Activated CD4-positive, alpha-beta memory T cell treated with anti-CD3 and anti-CD28 coated beads for 36 hours (primary cell): ENCODE measurements at places on chromosomes 4 and X.

DNA sequence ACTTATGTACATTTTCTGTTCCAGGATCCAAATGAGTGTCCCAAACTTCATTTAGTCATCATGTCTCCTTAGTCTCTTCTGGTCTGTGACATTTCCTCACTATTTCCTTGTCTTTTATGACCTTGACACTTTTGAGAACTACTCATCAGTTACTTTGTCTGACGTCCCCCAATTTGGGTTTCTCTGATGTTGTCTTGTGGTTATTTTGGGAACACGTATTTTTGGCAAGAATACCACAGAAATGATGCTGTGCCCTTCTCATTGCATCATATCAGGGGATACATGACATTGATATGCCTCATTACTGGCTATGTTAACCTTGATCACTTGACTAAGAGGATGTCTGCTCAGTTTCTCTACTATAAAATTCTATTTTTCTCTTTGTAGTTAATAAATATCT lies 308.8 kb downstream of the ZNF674 start:
- H3K27ac ChIP-seq, result no peak overlapping the region
- no peaks in the 10 kb centered on the region for H3K36me3 ChIP-seq
- H3K27me3 ChIP-seq, result no peaks in the 10 kb centered on the region
- no peak overlapping the region for H3K4me3 ChIP-seq
- DNase-seq, result no peak

DNA sequence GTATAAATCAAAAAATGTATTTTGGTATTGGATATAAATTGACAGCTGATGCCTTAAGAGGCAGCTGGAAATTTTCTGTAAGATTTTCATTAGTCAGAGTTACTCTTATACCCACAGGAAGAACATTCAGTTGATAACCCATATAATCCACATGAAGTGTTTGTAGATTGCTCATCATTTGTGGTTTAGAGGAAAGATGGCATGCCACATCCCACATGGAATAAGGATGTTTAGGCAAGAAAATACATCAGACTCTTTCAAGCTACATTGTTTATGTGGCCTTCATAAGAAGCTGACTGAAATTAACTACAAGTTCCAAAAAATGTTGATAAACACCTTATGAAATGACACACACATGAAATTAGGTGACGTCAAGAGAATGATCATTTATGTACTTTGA lies 56.6 kb downstream of the AREG start:
- no peaks in the 10 kb centered on the region for H3K4me1 ChIP-seq
- DNase-seq, result no peak
- no peaks in the 10 kb centered on the region for H3K36me3 ChIP-seq
- H3K4me3 ChIP-seq, result no peak overlapping the region

DNA sequence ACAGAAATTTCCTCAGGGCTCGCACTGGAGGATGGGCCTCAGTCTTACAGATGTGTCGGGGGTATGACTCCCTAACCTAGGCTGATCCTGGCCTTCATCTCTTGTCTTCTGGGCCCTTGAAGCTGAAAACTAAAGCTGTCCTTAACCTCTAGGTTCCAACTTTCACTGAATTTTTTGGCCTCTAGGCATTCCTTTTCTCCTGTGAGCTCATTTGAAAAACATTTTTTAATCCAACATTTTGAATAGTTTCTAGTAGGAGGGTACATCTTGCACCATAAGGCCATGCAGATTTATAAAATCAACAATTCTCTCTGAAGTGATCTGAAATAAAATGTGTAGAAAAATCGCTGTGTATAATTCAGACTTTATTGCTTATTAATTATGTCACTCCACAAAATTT lies 19.7 kb downstream of the RWDD4 start:
- H3K36me3 ChIP-seq, result peaks cover 12% of the 10 kb centered on the region
- no peak overlapping the region for H3K27ac ChIP-seq
- peaks cover 4% of the 10 kb centered on the region for H3K27me3 ChIP-seq
- peaks cover 13% of the 10 kb centered on the region for H3K4me1 ChIP-seq
- DNase-seq, result no peak

DNA sequence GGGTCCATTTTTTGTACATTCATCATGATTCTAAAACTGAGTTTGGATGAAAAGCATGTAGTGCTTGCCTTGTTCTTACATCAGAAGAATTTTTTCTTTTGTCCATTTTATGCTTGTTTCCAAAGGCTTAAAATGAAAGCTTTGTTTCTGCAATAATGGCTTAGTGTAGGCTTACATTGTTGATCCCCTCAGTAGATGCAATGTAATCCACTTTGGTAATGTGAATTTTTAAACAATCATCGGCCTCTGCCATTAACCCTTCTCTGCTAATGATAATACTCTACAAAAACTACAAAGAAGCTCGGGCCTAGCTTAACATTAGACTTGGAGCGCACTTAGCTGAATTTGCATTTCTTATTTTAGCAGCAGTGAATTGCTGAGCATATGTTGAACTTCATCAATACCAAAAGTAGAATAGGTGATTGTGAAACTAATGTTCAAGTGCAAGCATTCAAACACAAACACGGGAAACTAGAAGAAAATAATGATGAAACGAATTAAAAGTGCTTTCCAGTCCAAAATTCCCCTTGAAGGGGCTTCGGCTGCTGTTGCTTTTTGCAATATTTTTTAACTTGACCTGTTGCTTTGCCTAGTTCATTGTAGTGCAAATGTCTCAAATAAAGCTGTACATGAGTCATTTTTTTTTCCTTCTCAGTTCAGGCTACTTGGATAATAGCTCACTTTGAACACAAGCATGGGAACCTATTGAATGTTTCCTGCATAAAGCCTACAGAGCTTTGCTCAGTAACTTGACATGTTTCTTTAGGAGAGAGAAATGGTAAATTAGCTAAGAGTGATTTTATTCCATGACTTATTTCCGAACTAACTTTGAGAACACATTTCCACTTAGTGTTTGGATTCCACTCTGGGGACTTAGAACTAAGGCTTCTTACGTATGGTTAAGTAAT lies 66.5 kb downstream of the SLIT2 start:
- no peaks in the 10 kb centered on the region for H3K4me1 ChIP-seq
- no peaks in the 10 kb centered on the region for H3K36me3 ChIP-seq
- no peaks in the 10 kb centered on the region for H3K27me3 ChIP-seq
- H3K27ac ChIP-seq, result no peak overlapping the region
- H3K4me3 ChIP-seq, result no peak overlapping the region

DNA sequence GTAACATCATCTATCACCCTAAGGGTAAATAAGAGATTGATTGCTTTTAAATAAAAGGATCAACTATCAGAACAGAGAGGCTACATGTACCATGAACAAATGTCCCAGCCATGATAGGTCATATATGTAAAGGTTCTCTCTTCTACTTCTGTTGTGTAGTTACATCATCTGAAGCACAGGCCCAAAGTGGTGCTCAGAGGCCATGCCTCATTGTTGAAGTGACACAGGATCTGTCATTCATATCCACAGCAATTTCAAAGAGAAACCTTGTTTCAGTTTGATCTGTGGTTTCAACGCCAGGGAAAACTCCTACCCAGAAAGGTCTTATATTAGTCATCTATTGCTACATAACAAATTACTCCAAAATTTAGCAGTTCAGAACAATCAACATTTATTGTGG lies 269.2 kb upstream of the MAOA start:
- H3K27me3 ChIP-seq, result no peaks in the 10 kb centered on the region
- H3K4me1 ChIP-seq, result no peaks in the 10 kb centered on the region
- H3K4me3 ChIP-seq, result no peak overlapping the region
- H3K27ac ChIP-seq, result no peak overlapping the region
